ENCODE measurements at places on chromosomes 1 and 21.

DNA sequence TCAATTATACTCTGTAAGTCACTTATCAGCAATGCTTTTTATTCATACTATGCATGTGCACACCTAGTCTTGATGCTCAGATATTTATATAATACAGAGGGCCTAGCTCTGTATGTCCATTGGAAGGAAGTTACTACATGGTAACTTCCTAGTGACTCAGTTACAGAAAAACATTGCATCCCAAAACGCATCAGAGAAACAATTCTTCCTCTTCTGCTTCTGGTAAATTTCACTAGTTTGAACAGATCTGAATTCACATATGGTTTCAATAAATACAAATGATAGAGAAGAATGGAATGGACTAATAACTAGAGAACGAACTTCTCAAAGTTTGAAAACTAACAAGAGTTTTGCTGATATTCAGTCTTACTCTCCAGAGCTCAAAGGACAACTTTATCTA, 811.3 kb upstream of the ADGRL2 start:
- no peaks in the 10 kb centered on the region for H3K27me3 ChIP-seq
- H3K4me3 ChIP-seq, result no peak overlapping the region
- no peaks in the 10 kb centered on the region for H3K4me1 ChIP-seq

- no peaks in the 10 kb centered on the region for H3K36me3 ChIP-seq
- H3K27me3 ChIP-seq, result peaks cover 2% of the 10 kb centered on the region
- no peak for DNase-seq
Measured at GRCh38 chr1:196877964-196878363, 9.9 kb upstream of the CFHR4 start.

- H3K27ac ChIP-seq, result no peak overlapping the region
- H3K4me1 ChIP-seq, result peaks cover 11% of the 10 kb centered on the region
- DNase-seq, result no peak
- H3K27me3 ChIP-seq, result peaks cover 3% of the 10 kb centered on the region
- no peaks in the 10 kb centered on the region for H3K36me3 ChIP-seq
- no peak overlapping the region for H3K4me3 ChIP-seq
Measured at GRCh38 chr1:240656531-240656930, 44.6 kb upstream of the GREM2 start.

DNA sequence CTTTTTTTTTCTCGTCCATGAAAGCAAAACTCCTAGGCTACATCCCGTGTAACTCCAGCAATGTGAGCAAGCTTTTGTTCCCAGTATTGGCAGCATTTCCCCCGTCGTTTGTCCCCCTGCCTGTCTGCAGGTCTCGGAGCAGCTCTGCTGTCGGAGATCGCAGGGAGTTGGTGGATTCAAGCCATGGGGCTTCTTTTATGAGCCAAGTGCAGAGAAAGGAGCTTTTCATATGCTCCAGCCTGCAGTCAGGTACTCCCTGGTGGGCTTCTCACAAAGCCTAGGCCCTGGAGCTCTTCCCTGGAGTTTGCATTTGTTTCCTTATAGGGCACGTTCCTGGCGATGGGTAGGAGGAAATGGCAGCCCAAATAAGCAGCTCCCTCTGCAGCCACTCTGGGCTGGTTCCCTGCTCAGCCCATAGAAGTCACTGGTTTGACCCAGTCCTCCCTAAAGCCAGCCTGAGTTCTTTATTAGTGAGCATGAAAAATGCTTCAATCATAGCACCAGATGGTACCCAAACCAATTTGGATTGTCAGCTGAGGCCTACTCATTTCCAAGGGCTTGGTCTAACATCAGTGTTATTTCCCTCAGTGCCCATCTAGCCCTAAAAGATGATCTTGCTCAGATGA, 78.3 kb downstream of the NUF2 start:
- H3K36me3 ChIP-seq, result no peaks in the 10 kb centered on the region
- H3K27ac ChIP-seq, result no peak overlapping the region
- no peaks in the 10 kb centered on the region for H3K4me1 ChIP-seq

DNA sequence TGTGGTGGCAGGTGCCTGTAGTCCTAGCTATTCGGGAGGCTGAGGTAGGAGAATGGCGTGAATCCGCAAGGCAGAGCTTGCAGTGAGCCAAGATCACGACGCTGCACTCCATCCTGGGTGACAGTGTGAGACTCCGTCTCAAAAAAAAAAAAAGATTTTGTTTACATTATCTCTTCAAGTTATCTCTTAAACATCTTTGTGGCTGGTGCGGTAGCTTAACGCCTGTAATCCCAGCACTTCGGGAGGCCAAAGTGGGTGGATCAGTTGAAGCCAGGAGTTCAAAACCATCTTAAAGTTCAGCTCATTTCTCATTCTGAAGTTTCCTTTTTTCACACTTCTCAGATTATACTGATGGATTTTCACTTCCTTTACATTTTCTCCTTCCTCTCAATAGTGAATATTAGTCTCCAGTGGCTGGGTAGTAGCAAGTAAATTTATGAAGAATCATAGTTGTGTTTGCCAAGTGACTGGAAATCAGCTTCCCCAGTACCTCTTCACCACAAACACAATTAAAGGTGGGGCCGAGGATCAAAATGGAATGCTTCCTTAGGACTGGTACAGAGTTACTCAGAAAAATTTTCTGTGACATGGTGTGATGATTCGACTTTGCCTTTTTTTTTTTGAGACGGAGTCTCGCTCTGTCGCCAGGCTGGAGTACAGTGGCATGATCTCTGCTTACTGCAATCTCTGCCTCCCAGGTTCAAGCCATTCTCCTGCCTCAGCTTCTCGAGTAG, 13.8 kb downstream of the PIP5K1A start:
- H3K27ac ChIP-seq, result peak overlapping the region; percentile 78
- H3K4me1 ChIP-seq, result peaks cover 36% of the 10 kb centered on the region
- H3K36me3 ChIP-seq, result peaks cover 41% of the 10 kb centered on the region
- DNase-seq, result peak; percentile 30
- H3K27me3 ChIP-seq, result no peaks in the 10 kb centered on the region

GRCh38 chr1:64664299-64664698, 80.6 kb upstream of the RAVER2 start:
- no peak overlapping the region for H3K27ac ChIP-seq
- H3K4me1 ChIP-seq, result no peaks in the 10 kb centered on the region
- peaks cover 2% of the 10 kb centered on the region for H3K27me3 ChIP-seq

GRCh38 chr1:186655876-186656275, 24.3 kb downstream of the PTGS2 start:
- H3K4me3 ChIP-seq, result no peak overlapping the region
- no peaks in the 10 kb centered on the region for H3K27me3 ChIP-seq
- no peak for DNase-seq
- H3K27ac ChIP-seq, result no peak overlapping the region

- H3K27ac ChIP-seq, result no peak overlapping the region
- H3K27me3 ChIP-seq, result no peaks in the 10 kb centered on the region
- no peak overlapping the region for H3K4me3 ChIP-seq
- no peak for DNase-seq
- H3K4me1 ChIP-seq, result peaks cover 30% of the 10 kb centered on the region
- H3K36me3 ChIP-seq, result peaks cover 3% of the 10 kb centered on the region
Measured at GRCh38 chr1:13737398-13737797, 37.4 kb downstream of the PRDM2 start.

- no peak overlapping the region for H3K27ac ChIP-seq
- no peak overlapping the region for H3K4me3 ChIP-seq
- H3K36me3 ChIP-seq, result peaks cover 45% of the 10 kb centered on the region
- peaks cover 45% of the 10 kb centered on the region for H3K4me1 ChIP-seq
- no peak for DNase-seq
Measured at GRCh38 chr1:52059321-52059720, 3.2 kb downstream of the BTF3L4 start.

DNA sequence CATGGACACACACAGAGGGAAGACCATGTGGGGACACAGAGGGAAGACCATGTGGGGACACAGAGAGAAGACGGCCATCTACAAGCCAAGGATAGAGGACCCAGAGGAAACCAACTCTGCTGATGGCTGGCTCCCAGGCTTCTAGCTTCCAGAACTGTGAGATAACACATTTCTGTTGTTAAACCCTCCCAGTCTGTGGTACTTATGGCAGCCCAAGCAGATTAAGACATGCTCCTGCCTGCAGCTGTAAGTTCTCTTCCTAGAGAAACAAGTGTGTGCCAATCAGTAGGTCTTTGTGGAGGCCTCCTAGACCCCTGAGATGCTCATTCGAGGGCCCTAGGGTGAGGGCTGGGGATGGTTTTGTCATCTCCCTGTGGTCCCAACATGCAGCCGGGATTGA, 2.7 kb downstream of the AGT start:
- peaks cover 4% of the 10 kb centered on the region for H3K4me1 ChIP-seq
- H3K27ac ChIP-seq, result no peak overlapping the region
- no peak overlapping the region for H3K4me3 ChIP-seq
- no peak for DNase-seq
- no peaks in the 10 kb centered on the region for H3K36me3 ChIP-seq

DNA sequence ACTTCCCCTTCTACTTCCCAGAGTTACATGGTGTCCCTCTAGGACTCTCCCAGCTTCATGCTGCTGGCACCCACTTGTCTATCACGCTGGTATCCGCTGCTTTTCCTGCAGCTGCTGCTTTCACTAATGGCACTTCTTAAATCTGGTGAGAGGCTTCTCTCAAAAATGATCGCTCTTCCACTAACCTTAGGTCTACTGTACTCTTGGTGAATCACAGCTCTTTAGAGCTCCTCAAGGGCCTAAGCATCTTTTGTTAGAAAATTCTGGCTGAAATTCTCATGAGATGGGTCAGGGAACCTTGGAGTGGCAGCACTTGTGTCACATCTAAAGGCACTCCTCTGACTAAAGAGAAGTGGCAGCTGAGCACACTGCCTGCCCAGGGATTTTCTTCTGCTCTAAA, 32.1 kb downstream of the ZMYND12 start:
- no peaks in the 10 kb centered on the region for H3K36me3 ChIP-seq
- no peak for DNase-seq
- H3K4me1 ChIP-seq, result no peaks in the 10 kb centered on the region
- no peaks in the 10 kb centered on the region for H3K27me3 ChIP-seq
- no peak overlapping the region for H3K4me3 ChIP-seq
- no peak overlapping the region for H3K27ac ChIP-seq

GRCh38 chr1:43004587-43005459, 46.2 kb upstream of the SLC2A1 start:
- no peak overlapping the region for H3K27ac ChIP-seq
- no peaks in the 10 kb centered on the region for H3K4me1 ChIP-seq
- no peak overlapping the region for H3K4me3 ChIP-seq
- no peaks in the 10 kb centered on the region for H3K36me3 ChIP-seq
- no peak for DNase-seq

DNA sequence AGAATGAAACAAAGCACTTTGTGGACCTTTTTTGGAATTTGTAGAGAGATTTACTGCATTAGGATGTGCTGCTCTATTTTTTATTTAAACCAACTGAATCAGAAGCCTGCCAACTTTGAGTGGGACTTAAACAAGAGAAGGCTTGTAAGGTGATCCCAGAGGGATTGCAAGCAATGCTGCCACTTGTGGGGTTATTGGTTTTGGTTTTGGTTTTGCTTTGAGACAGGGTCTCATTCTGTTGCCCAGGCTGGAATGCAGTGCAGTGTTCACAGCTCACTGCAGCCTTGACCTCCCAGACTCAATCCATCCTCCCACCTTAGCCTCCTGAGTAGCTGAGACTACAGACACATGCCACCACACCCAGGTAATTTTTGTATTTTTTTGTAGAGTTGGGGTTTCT, 32.2 kb upstream of the GNG5 start:
- no peak for DNase-seq
- H3K36me3 ChIP-seq, result peaks cover 31% of the 10 kb centered on the region
- no peaks in the 10 kb centered on the region for H3K27me3 ChIP-seq

GRCh38 chr21:46227811-46228344, 696 bp downstream of the LSS start:
- peak overlapping the region; percentile 8 for H3K27ac ChIP-seq
- no peaks in the 10 kb centered on the region for H3K27me3 ChIP-seq
- DNase-seq, result no peak
- peaks cover 48% of the 10 kb centered on the region for H3K4me1 ChIP-seq
- H3K4me3 ChIP-seq, result peak overlapping the region; percentile 82

DNA sequence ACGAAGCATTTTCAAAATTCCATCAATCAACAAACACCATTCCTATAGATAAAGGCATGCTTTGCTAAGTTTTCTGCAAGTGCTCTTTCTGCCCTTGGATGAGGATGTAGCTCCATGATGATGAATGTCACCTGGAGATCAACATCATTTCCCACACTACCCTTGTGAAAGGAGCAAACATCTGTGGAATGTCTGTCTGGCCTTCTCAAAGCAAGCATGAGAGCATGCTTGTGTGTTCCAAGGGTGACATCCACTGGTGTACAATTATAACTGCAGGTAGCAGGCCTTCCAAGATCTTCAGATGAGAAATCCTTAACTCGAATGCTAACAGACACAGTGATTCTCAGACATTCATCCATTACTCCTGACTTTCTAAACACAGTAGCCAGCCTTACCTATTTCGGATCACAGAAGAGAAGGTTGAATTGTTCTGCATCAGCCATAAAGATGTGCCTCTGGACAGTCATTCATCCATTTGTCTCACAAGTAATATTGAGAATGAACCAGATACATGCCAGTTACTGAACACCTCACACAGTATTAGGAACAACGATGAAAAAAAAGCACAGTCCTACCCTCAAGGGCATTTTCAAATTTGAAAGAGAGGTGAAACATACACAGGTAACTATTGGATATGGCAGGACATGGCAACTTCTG, 162.4 kb downstream of the TPR start:
- H3K36me3 ChIP-seq, result no peaks in the 10 kb centered on the region
- H3K4me3 ChIP-seq, result no peak overlapping the region
- H3K27me3 ChIP-seq, result peaks cover 3% of the 10 kb centered on the region
- H3K4me1 ChIP-seq, result no peaks in the 10 kb centered on the region
- DNase-seq, result no peak
- H3K27ac ChIP-seq, result no peak overlapping the region

GRCh38 chr1:154159554-154159953, 4.7 kb upstream of the NUP210L start:
- peaks cover 96% of the 10 kb centered on the region for H3K36me3 ChIP-seq
- H3K4me3 ChIP-seq, result no peak overlapping the region
- DNase-seq, result no peak
- peaks cover 75% of the 10 kb centered on the region for H3K4me1 ChIP-seq

GRCh38 chr1:15452216-15452615, 4.3 kb upstream of the CELA2A start:
- no peak overlapping the region for H3K27ac ChIP-seq
- H3K4me1 ChIP-seq, result no peaks in the 10 kb centered on the region
- H3K27me3 ChIP-seq, result peaks cover 8% of the 10 kb centered on the region

- H3K4me3 ChIP-seq, result no peak overlapping the region
- no peak overlapping the region for H3K27ac ChIP-seq
- H3K36me3 ChIP-seq, result no peaks in the 10 kb centered on the region
- no peak for DNase-seq
- no peaks in the 10 kb centered on the region for H3K4me1 ChIP-seq
- no peaks in the 10 kb centered on the region for H3K27me3 ChIP-seq
Measured at GRCh38 chr1:208202333-208202995, 41.7 kb downstream of the PLXNA2 start.
